ENCODE measurements at places on chromosomes 11 and 22. TPM values are rescaled to one million over a fixed set of nuclear protein-coding genes. Genes with fewer than 3 reads are reported as not detected.

The CRYBB2 gene
- not detected for total RNA-seq

The TMEM121B gene
- 1.5 TPM for total RNA-seq

DNA sequence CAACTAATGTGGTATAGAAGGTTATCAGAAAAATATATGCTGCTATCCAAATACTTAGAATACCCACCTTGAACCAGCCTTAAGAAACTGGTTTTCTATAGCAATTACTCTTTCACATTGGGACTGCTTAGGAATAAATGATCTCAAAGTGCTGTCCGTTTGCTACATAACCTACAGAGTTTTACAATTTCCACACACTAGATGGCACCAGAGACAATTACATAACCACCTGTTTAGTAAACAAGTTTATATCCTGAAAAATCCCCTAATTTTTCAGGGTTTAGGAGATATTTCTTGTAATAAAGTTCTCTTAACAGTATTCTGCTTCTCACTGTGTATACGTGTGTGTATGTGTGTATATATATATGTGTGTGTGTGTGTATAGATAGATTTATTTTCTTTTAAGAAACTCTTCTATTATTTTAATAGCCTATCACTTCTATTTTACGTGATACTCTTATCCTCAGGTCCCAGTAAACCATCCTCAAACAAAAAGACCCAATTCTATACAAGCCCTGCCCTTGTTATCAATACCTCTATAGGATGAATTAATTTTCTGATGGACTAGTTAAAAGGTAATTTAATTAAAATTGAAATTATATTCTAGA, 6.7 kb upstream of the OR5I1 start:
- DNase-seq, result no peak

The C22orf42 gene
- not detected for total RNA-seq

GRCh38 chr11:95147364-95147905, 57.8 kb downstream of the ENDOD1 start:
- no peak for DNase-seq
